NCI-H1930 (cell line): ENCODE measurements at places on chromosomes 16 and 17.
A peak's percentile ranks its signal among the peaks of the same experiment; 100 is the strongest.

GRCh38 chr16:30698139-30698815 is 694 bp upstream of the SRCAP start:
- peak; percentile 97 for DNase-seq

DNA sequence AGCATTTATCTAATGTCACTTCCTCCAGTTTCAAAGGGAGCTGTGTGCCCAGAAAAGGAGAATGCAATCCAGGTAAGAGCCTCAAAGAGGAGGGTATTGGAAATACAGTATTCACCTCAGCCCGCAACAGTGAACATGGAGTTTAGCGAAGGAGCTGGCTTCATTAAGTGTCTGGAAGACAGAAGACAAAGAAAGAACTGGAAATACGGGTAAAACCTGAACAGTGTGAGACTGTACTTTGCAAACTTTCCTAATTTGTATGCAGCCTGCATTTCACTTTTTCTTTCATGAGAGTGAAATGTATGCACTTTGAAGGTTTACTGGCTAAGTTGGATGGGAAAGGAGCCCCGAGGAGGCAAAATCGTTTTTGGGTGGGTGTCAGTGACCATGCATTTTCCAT is 478.4 kb downstream of the HS3ST3B1 start:
- DNase-seq = no peak

DNA sequence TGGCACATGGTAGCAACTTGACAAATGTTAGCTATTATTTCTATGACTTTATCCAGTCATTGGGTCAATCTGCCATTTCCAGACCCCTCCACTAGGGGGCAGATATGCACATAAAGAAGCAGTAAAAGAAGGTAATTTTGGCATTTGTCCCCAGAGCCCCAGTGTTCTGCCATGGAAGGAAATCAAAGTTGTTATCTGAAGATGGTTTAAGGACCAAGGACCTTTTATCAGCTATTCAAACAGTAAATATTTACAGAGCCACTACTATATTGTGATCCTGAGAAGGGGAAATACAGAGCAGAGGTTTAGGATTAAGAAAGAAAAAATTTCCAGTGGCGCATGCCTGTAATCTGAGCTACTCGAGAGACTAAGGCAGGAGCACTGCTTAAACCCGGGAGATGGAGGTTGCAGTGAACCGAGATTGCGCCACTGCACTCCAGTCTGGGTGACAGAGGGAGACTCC is 20.0 kb downstream of the TRAF4 start:
- peak; percentile 42 for DNase-seq

- DNase-seq = no peak
Measured at GRCh38 chr17:4540687-4541327, 14.4 kb downstream of the MYBBP1A start.

GRCh38 chr17:46141645-46142044 is 51.6 kb downstream of the KANSL1 start:
- no peak for DNase-seq
